CD4-positive, alpha-beta T cell (primary cell): ENCODE measurements at places on chromosomes 11 and 22.

DNA sequence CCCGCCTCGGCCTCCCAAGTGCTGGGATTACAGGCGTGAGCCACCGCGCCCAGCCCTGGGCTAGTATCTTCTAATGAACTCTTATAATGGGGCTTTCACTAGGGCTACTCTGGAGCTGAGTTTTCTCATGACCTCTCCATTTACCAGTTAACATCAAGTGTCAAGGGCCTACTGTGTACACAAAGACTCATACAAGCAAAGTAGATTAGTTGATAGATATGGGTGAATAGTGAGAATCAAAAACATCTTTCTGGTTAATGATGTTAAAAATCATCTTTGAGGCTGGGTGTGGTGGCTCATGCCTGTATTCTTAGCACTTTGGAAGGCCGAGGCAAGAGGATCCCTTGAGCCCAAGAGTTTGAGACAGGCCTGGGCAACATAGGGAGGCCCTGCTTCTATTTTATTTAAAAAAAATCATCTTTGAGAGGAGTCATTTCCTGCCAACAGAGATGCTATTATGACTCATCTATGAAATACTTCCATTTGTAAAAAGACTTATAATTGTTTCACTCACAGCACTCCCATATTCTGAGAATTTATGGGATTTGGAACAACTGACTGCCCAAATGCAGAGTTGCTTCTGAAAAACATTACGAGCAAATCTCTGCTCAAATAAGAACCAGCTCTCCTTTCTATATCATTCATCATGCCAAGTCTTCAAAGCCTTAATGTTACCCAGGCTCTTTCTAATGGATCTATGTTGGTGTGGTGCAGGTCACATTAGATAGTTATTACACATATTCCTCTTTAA, 57.0 kb downstream of the GDPD4 start:
- DNase-seq: no peak

DNA sequence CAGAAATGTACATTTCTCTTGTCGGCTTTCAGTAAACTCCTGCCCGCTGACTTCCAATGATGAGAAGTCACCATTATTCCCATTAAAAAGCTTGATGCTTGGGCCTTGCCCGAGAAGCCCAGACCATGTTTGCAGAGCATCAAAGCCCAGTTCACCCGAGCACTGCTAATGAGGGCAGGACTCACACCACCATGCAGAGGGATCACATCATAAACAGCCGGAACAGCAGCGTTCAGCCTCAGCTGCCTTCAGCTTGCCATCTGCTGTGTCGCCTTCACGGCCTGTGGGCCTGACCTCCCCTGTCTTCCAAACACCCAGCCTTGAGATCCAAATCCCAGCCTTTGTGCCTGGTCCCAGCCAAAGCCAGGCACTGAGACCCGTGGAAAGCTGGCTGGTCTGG, 105.4 kb upstream of the CSNK2A3 start:
- no peak for DNase-seq

DNA sequence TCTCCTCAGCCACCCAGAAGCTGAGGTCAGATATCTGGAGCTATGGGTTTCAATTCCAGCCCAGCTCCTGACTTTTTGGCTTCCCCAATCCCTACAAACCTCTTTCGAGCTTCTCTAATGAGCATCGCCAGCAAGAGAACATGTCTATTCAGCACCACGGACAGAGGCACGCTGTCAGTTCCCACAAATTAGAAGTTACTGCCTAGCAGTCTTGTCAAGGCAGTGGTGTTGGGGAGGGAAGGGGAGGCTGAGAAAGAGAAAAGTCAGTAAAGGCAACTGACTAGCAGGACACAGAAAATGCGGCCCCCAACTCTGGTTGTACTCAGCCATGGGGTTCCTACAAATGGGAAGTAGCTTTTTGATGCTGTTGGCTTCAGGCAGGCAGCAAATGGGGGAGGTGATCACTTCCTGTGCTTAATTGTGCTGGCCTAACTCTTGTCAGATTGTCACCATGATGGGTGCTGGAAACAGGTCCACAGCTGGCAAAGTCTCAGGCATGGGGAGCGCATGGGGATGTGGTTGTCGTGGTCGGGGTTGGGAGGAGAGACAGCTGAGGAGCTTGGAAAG, 205.9 kb downstream of the ST3GAL4 start:
- DNase-seq: peak; percentile 1

- no peak for DNase-seq
Observed at GRCh38 chr11:20310137-20310536, 53.4 kb upstream of the HTATIP2 start.

DNA sequence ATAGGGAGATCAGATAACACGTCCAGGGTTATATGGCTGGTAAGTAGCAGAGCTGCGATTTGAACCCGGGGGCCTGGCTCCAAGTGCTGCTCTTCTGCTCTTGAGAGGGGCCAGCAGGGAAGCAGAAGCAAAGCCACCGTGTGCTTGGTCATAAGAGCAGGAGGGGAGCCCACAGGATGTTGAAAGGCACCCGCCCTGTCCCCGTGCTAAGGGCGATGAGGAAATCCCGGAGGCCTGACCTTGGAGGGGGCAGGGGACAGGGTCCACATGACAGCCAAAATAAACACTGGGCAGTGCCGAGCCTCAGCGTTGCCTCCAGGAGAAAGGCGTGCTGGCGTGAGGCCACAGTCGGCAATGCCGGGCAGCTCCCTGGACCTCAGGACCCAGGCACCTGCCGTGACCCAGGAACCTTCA, 28.8 kb downstream of the TOM1 start:
- DNase-seq: no peak

DNA sequence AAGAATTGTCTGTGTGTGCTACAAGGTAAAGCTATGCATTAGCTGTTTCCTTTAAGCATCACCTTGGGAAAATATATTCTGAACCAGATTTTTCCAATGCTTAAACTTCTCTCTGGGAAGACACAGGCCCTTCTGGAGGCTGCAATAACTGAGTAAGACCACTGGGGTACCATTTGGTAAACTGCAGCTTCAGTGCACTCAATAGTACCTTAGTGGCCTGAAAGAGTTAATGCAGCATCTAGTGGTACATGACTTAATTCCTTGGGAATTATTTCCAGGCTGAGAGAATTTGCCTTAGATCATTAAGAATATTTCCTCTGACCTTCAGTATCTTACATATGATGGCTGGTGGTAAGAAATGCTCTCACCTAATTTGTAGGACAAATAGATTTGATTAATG, 727.4 kb downstream of the DLG2 start:
- no peak for DNase-seq

DNA sequence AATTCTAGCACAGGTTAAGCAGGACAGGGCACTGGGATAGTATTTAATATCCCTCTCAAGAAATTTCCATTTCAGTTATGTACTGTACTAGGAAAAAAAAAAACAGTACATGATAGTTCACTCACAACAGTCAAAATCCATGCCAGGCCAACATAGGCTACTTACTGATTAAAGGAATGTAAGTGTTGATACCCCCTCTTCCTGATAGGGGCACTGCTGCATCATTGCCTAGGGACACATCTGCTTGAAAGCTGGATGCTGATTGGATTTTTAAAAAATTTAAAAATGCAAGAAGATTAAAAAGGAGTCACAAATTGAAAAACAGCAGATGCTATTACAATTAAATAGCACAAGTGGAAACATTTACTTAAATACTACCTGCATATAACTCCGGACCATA, 43.4 kb downstream of the APOL5 start:
- no peak for DNase-seq

- no peak for DNase-seq
Observed at GRCh38 chr11:16440136-16440535, 83.8 kb upstream of the SOX6 start.
